ENCODE measurements at places on chromosomes 16 and 17. TPM values are rescaled to one million over a fixed set of nuclear protein-coding genes. Genes with fewer than 3 reads are reported as not detected.

DNA sequence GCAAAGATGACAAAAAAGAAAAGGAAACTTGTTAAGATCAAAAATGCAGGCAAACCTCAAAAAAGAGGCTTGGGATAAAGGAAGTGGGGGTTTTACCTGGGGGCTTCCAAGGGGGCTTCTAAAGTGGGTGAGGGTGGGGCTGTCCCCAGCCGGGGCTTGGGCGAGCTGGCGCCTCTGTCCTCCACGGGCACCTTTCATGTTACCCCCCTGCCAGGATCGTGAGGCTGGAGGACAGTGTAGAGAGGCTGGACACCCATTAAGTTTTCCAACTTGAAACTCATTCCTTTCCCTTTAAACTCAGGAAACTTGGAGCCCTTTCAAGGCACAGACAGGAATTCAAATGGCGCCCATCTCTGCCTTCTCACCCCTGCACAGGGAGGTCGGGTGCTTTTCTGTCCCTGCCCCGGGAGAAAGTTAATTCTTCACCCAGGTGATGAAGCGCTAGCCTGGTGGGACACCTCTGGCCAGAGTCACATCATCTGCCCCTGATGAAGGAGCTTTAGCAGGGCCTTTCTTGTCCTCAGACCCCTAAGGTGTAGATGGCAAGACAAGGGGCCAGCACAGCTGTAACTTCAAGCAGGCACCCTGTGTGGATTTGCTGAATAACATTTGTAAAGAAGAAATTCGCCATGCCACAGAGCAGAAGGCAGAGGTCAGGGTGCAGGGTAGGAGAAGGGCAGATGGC, 87.3 kb downstream of the C16orf78 start:
- no peak overlapping the region for H3K4me3 ChIP-seq
- H3K27ac ChIP-seq: peak overlapping the region; percentile 38
- peaks cover 27% of the 10 kb centered on the region for H3K4me1 ChIP-seq
- H3K27me3 ChIP-seq: no peaks in the 10 kb centered on the region
- DNase-seq: no peak

DNA sequence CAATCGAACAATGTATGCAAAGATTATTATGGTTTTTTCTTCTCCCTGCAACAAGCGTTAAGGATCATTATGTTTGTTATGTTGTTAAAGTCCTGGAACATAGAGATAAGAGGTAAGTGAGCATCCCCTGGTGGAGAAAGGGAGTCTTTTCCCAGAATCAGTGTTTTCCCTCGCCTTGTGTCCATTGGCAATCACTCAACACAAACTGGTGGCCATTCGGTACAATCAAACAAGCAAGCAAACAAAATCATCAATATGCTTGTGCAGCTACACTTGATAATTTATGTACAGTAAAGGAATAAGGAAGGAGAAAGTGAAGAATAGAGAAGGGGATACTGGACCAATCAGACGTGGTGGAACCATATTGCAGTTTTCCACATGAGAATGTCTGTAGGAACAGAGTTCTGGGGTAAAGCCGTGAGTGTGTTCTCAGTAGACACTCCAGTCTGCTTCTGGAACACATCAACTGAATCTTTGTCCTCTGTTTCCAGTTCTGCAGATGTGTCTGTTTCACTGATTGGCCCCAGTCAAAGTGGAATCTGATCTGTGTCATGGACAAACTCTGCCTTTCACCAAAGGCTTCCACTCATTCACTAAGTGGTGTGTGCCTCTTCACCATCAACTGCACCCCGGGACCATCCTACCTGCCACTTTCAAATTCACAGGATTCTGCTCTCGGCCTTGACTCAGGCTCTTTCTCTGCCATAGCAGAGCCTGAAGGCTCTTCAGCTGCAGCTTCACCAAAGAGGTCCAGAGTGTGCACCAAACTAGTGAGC, 169.5 kb downstream of the AHSP start:
- no peak for DNase-seq
- H3K36me3 ChIP-seq: no peaks in the 10 kb centered on the region
- H3K27ac ChIP-seq: no peak overlapping the region
- H3K4me3 ChIP-seq: no peak overlapping the region
- H3K27me3 ChIP-seq: no peaks in the 10 kb centered on the region
- peaks cover 24% of the 10 kb centered on the region for H3K4me1 ChIP-seq

GRCh38 chr17:82094931-82095776, 2.9 kb downstream of the FASN start:
- H3K36me3 ChIP-seq: no peaks in the 10 kb centered on the region
- H3K4me3 ChIP-seq: no peak overlapping the region
- no peak for DNase-seq

DNA sequence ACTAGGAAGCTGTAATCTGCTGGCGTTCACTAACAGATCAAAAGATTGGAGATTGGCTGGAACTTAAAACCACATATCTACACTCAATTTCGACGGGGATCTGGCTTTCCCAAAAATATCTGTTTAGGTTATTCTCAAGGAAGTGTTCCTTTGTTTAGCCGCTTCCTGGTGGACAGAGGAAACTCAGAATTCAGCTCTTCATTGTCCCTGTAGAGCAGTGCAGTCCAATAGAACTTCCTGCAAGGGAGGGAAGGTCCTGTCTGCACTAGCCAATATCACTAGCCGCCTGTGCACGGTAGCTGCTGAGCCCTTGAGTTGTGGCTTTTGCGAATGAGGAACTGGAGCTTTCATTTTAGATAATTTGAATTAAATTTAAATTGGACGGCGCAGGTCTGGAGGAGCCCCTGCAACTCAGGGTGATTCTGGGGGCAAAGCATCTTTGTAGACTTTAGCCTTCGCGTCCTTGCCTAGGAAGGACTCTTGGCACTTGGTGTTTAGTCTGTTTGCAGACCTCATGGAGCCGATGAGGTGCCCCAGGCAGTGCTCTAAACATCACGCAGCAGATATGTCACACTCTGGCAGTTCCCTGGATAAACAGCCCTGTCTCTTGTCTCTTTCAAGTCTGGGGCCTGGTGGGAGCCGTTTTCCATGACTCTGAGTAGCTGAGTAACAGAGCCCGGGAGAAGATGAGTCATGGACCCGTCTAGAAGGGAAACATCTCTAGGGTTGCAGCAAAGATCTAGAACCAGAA, 122.2 kb downstream of the CCDC182 start:
- no peak for DNase-seq
- no peaks in the 10 kb centered on the region for H3K27me3 ChIP-seq

DNA sequence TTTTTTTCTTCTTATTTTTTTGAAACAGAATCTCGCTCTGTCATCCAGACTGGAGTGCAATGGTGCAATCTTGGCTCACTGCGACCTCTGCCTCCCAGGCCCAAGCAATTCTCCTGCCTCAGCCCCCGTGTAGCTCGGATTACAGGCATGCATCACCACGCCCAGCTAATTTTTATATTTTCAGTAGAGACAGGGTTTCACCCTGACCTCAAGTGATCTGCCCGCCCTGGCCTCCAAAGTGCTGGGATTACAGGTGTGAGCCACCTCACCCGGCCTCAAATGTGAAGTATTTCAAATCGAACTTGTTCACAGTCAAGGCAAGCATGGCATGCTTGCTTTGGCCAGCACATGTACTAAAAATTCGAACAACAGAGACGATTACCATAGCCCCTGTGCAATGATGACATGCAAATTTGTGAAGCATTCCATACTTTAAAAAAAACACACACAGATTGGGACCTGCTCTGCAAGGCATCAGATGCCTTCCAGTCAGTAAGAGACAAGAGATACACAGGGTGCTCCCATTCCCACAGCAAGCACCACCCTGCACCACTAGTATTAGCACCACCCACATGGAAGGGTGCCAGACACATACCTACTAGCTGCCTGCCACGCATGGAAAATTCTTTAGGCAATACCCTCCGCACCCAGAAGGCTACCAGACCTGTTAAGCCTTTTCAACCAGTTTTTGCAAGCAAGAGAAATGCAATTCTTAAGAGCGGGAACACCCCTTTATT, 47.2 kb downstream of the ANKRD11 start:
- no peaks in the 10 kb centered on the region for H3K36me3 ChIP-seq
- H3K4me3 ChIP-seq: no peak overlapping the region
- H3K4me1 ChIP-seq: peaks cover 89% of the 10 kb centered on the region
- DNase-seq: no peak
- H3K27me3 ChIP-seq: no peaks in the 10 kb centered on the region
- H3K27ac ChIP-seq: peak overlapping the region; percentile 58

DNA sequence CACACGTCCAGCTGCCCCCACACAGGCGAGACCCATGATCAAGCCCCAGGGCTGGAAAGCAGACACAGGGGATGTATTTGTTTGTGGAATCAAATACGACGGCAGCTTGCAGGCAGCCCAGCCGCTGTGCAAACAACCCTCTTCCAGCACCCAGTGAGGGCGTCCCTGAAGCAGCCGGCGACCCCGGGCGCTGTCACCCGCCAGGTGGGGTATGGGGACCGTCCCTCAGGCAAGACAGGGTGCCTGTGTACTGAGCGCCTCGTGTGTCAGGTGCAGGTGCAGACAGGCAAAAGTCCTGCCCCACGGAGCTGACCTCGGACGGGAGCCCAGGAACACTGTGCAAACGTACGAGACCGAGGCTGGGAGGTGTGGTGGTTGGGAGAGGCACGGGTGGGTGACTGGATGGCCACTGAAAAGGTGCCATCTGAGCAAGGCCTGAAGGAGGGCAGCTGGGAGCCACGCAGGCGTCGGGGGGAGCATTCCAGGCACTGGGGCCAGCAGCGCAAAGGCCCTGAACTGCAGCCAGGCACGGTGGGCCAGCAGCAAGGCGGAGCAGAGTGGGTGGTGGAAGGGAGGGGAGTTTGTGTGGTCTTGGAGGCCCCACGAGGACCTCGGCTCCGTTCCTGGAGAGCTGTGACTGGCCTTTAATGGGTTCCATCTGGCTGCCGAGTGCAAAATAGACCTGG, 48.5 kb downstream of the CBFA2T3 start:
- H3K36me3 ChIP-seq: no peaks in the 10 kb centered on the region
- H3K27me3 ChIP-seq: no peaks in the 10 kb centered on the region
- H3K4me3 ChIP-seq: no peak overlapping the region
- no peak overlapping the region for H3K27ac ChIP-seq
- no peaks in the 10 kb centered on the region for H3K4me1 ChIP-seq
- no peak for DNase-seq

DNA sequence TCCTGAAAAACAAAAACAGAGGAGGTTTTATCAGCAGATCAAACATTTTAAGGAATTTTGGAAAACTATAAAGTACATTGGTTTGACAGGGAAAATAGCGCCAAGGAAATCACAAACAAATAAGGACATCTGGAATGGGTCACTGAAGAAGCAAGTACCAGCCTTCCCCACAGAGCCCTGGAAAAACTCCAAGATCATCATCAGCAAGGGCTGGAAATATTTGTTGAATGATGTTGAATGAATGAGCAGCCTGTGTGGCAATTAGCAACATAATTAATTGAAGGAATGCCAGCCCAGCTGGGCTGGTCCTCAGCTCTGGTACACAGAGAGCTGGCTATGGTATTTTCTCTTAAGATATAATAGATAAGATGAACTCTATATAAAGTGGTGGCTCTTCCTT, 290.4 kb downstream of the HS3ST3A1 start:
- no peaks in the 10 kb centered on the region for H3K27me3 ChIP-seq
- no peak overlapping the region for H3K27ac ChIP-seq
- H3K36me3 ChIP-seq: no peaks in the 10 kb centered on the region
- no peaks in the 10 kb centered on the region for H3K4me1 ChIP-seq
- no peak for DNase-seq
- no peak overlapping the region for H3K4me3 ChIP-seq

Gene CCL2
- not detected for total RNA-seq

Gene TCAP
- 10.5 TPM for total RNA-seq

Gene MTSS2
- 11.5 TPM for total RNA-seq

Gene CXCL16
- total RNA-seq: 24.2 TPM

Gene WNT9B
- not detected for total RNA-seq
